Thoracic aorta (tissue), 2 donors: ENCODE measurements at places on chromosomes 4 and X.

DNA sequence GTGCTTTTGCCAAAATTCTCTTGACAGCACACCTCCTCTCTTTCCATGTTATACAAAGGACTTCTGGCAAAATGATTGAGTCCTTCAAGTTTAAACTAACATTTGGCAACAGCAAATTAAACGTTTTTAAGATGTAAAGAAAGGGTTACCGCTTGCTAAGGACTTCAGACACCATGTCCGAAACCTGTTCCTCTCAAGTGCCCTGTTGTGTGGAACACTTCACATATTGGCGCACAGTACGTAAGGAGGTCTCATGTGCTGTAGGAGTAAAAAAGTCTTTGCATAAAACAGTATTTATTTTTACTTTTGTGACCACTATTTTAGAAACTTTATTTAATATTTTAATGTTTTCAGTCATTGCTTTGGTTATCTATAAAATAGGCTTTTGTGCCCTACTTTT lies 33.7 kb upstream of the HPRT1 start:
- DNase-seq: no peak

GRCh38 chrX:150774798-150775568 lies 81.8 kb downstream of the MTMR1 start:
- DNase-seq: no peak

- DNase-seq: no peak
Observed at GRCh38 chr4:114225436-114225835, 246.0 kb upstream of the ARSJ start.

- DNase-seq: no peak
Observed at GRCh38 chr4:8821151-8821950, 50.3 kb downstream of the HMX1 start.

DNA sequence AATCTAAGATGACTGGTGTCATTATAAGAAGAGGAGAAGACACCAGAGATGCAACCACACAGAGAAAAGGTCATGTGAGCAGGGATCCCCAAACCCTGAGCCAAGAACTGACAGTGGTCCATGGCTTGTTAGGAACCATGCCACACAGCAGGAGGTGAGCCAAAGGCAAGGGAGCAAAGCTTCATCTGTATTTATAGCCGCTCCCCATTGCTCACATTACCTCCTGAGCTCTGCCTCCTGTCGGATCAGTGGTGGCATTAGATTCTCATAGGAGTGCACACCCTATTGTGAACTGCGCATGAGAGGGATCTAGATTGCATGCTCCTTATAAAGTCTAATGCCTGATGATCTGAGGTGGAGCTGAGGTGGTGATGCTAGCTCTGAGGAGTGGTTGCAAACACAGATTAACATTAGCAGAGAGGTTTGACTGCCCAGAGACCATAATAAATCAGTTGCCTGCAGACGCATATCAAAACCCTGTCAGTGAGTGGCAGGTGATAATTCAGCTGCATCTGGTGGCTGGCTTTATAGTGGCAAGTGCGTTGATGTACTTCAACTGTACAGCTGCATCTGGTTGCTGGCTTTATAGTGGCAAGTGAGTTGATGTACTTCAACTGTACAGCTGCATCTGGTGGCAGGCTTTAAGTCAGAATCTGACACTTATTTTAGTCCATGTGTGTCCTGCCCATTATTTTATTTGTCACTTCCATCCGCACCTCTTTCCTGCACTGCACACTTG lies 19.8 kb upstream of the CXCL2 start:
- no peak for DNase-seq

DNA sequence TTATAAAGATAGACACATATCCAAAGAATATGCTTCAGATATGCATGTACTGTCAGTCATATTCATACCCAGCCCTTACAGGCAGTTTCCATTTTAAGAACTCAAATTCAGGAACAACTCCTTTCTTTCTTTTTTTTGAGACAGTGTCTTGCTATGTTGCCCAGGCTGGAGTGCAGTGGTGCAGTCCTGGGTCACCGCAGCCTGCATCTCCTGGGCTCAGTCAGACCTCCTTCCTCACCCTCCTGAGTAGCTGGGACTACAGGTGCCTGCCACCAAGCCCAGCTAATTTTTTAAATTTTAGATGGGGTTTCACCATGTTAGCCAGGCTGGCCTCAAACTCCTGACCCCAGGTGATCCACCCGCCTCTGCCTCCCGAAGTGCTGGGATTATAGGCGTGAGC lies 34.5 kb downstream of the SNX25 start:
- DNase-seq: no peak

GRCh38 chr4:14867847-14868246 lies 134.4 kb upstream of the CPEB2 start:
- no peak for DNase-seq

DNA sequence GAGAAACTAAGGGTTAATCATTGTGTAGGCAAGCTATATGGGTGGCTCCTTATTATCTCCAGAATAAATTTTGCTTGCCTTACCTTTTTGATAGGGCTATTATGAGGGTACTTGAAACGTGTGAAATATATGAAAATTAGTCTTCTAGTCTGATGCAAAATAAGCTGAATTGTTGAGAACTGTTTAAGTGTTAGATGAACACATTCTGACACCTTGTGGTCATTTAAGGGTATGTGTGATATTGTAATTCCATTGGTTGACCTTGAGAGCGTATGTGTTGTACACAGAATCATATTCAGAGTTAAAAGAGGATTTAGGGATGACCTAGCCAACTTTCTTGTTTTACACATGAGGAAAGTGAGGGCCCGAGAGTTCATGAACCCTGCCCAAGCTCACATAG lies 44.6 kb upstream of the LINC00632 start:
- DNase-seq: no peak

GRCh38 chrX:32395878-32396277 lies 815.5 kb downstream of the DMD start:
- no peak for DNase-seq

DNA sequence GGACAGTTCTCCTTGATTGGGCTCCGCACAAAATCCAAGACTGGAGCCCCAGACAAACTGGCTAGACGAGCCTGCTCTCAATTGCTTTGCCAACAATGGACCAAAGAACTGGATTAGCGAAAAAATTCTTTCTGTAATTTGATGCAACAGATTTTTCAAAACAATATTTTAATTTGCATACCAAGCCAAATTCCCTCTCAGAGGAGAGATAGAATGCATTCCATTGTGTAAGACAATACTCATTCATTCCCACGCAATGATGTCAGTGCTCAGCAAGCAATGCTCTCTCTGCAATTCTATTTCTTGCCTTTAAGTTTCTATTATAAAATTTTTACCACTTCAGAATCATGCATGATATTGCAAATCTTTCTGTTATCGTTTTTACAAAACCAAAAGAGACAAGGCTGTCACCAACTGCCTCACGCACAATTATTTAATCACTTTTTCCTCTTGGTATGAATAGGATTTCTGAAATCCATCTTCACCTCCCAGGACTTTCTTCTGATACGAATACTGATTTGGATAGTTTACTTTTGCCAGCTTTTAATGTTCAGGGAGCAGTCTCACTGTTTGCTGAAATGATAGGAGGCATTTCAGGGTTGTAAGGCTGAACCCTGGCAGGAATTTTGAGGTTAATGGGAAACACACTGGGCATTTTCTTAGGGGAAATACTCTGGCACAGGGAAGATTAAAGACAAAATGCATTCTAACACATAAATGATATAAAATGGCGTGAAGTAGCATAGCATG lies 46.1 kb upstream of the HCCS start:
- no peak for DNase-seq

GRCh38 chr4:109574443-109574850 lies 14.4 kb downstream of the MCUB start:
- no peak for DNase-seq

GRCh38 chr4:139743027-139743426 lies 77.4 kb downstream of the MGST2 start:
- DNase-seq: no peak

- DNase-seq: no peak
Observed at GRCh38 chrX:135973025-135973547, 702 bp downstream of the MMGT1 start.

DNA sequence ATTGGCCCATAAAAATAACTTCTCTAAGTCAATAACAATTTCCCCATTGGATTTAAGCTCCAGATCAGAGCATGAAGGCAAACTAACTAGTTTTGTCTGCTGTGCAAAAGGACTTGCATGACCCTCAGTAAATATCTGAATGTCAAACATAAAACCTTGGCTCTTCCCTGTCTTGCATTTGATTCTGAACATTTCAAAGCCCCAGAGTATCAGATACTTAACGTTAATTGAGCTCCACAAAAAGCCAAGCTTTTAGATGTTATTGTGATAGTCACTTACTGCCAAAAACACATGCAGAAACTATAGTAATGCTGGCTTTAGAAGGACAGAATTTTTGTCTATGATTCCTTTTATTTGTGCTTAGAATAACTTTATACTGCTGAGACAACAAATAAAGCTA lies 664.2 kb downstream of the ADGRL3 start:
- no peak for DNase-seq

GRCh38 chrX:108221301-108221864 lies 129.8 kb downstream of the ATG4A start:
- no peak for DNase-seq

DNA sequence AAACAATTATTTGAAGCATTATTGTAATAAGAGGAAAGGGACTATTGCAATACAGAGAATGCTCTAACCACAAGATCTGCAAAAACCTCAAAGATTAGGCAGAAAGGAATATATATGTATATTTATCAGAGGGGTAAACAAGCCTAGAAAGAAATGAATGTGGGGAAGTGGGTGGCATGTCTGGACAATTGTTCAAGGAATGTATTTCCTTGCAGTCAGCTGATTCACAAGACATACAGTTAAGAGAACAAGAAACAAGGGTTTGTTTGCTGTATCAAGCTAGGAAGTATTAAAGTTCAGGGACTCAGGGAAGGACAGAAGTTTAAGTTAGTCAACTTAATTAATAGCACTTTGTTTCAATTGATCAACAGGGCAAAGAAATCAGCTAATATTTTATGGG lies 514.7 kb downstream of the CENPC start:
- no peak for DNase-seq

DNA sequence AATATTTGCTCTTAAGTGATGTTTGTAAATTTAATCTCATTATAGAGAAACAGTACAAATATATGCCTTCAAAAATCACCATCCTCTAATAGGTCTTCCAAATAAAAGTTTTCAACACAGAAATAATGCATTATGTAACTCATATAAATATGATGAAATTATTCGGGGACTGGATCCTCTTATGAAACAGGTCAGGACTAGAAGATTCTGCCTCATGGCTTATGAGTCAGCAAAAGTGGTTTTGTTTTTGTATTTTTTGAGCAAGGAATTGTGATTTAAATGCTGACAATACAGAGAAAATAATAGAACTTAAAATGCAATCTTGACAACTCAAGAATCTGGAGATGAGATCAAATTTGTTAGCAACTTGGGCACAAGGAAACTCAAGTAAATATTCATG lies 179.7 kb upstream of the NDP start:
- DNase-seq: no peak

- DNase-seq: no peak
Observed at GRCh38 chr4:137065311-137065710, 467.0 kb downstream of the PCDH18 start.

DNA sequence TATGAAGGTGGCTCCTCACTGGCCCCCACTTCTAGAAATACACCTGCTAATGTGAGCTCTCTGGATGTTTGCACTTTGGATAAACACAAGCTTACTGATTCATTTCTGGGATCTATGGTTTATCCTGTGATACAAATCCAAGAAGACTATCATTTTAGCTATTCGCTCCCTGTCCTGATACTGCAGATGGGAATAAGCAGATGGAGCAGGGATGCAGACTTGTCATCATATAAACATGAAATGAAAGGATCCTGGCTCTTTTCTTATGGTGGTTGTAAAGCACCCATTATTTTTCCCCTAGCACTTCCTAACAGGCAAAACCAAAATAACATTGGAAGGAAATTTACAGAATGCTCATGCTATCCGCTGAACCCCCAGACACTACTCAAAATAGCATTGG lies 162.9 kb upstream of the NOCT start:
- no peak for DNase-seq

DNA sequence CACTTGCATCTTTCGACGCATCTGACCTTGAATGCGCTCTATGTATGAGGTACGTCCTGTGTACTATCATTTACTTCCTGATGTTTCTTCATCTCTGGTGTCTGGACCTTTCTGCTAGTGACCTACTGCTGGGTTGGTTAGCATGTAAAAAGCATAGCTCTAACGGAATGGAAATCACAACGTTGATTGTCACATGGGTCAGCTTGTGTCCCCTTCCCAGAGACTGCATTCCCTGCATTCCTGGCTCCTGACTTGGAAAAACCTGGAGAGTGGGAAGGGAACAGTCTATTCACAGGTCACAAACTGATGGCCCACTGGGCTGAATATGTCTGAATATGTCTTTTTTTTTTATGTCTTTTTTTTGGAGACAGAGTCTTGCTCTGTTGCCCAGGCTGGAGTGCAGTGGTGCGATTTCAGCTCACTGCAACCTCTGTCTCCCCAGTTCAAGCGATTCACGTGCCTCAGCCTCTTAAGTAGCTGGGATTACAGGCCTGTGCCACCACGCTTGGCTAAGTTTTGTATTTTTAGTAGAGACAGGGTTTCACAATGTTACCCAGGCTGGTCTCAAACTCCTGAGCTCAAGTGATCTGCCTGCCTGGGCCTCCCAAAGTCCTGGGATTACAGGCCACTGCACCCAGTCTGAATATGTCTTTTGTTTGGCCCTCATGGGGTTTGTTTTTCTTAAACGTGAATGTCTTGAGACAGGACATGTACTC lies 16.3 kb downstream of the LONRF3 start:
- DNase-seq: no peak

GRCh38 chr4:72969976-72970375 lies 99.5 kb downstream of the COX18 start:
- DNase-seq: peak; percentile 5

DNA sequence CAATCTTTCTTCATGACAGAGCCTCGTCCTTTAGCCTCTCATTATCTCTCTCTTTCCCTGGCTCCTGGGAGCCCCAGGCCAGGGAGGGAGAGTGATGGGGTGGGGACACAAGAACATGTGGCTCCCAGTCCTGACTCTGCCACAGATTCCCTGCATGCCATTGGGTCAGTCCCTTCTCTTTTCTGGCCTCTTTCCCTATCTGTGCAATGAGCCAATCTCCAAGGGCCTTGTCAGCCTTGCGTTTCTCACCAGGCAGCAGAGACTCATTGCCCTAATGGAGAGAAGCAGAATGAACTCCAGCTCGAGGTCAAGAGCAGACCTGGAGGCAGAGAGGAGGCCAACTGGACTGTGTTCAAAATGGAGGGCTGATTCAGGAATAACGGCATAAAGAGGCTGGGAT lies 38.4 kb upstream of the PJA1 start:
- no peak for DNase-seq

- DNase-seq: no peak
Observed at GRCh38 chrX:40938423-40938822, 146.8 kb upstream of the USP9X start.
